Activated naive CD8-positive, alpha-beta T cell treated with anti-CD3 and anti-CD28 coated beads, Interleukin-2, amount 10 ng/mL, durations not matched to agents 7 days and 5 days (primary cell): ENCODE measurements at places on chromosomes 16 and 17. TPM values are rescaled to one million over a fixed set of nuclear protein-coding genes. Genes with fewer than 3 reads are reported as not detected.
A peak's percentile ranks its signal among the peaks of the same experiment; 100 is the strongest.

GRCh38 chr16:56607109-56607618 lies 1.2 kb upstream of the MT2A start:
- no peak for DNase-seq

- DNase-seq = no peak
Observed at GRCh38 chr16:81843243-81843582, 64.1 kb downstream of the PLCG2 start.

DNA sequence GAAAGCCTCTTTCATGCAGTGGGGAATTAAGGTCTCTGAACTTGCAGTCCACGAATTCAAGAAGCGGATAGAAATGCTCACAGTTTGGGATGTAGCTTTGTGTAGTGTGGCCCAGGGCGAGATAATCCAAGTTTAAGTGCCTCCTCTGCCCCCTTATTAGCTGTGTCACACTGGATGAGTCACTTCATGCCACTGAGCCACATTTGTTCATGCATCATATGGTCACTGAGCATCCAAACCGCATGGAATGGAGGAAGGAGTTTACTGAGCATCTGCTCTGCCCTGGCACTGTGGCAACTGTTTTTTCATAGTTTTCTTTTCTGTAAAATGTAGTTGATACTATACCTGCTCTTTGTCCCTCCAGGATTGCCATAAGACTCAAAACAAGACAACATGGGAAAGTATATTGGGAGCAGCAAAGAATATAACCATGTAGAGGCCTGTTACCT lies 15.1 kb upstream of the DHX8 start:
- no peak for DNase-seq

DNA sequence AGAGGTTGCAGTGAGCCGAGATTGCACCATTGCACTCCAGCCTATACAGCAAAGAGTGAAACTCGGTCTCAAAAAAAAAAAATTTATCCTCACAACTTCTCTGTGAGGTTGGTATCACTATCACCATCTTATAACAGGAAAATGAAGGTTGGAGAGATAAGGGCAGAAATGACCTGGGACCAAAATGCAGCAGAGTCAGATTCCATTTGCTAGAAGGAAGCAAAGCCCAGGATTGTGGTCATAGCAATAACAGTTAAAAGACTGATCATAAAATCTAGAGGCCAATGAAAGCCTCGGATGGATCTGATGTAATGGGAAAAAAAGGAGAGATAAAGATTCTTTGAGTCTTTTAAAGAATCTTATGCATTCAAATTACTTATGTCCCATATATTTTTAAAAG lies 69.6 kb upstream of the TEKT1 start:
- DNase-seq = no peak

- DNase-seq = peak; percentile 74
Observed at GRCh38 chr16:66588981-66589713, 9.9 kb downstream of the CMTM2 start.

DNA sequence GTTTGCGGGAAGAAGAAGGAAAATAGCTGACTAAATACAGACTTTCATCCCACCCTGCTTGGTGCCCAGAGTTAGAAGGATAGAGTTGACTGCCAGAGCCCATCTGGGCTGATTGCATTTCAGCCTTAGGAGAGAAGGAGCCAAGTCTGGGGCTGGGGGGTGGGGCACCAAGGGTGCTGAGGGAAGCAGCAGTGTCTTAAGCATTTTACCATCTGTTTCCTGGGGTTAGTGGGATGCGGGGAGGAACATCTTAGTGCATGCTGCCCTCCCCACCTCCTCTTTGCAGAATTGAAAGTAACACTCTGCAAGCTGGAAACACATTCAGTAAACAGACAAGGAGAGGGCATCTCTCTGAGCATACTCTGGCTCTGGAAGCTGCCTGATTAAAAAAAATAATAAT lies 1.5 kb upstream of the ARL5C start:
- DNase-seq = no peak

GRCh38 chr16:30355954-30356308 lies 823 bp upstream of the CD2BP2 start:
- DNase-seq = no peak

DNA sequence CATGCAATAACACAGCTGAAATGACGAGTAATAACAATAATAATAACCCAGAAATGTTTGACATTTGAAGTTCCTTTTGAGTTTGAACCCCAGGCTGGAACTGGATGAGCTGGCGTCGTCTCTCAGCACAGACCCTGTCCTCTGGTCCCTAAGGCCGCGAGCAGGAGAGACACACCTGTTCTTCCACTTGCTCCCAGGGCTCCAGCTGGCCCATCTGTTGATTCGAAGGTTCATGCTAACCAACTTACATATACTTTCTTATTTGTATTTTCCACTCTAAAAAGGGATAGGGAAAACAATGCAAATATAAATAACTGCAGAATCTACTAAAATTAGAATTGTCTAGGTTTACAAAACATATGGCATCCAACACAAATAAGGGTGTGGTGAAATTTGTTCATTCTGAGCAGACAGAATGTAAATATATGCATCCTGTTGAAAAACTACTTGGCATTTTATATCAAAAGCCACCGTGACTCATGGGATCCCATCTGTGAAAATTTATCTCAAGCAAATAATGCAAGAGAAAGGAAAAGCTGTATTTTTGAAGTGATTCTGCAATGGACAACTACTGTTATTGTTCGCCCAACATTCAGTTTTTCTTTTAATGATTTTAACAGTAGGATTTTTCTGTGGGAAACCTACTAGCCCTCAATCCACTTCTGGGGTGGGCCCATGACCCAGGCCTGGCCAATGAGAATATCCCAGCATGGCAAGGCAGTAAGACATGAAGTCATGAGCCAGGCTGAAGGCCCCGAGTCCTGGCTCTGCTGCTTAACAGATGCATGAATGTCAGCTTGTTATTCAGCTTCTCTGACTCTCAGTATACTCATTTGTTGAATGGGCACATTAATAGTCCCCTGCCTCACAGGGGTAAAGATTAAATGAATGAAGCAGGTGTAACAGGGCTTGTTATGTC lies 13.2 kb upstream of the RGS9 start:
- no peak for DNase-seq

DNA sequence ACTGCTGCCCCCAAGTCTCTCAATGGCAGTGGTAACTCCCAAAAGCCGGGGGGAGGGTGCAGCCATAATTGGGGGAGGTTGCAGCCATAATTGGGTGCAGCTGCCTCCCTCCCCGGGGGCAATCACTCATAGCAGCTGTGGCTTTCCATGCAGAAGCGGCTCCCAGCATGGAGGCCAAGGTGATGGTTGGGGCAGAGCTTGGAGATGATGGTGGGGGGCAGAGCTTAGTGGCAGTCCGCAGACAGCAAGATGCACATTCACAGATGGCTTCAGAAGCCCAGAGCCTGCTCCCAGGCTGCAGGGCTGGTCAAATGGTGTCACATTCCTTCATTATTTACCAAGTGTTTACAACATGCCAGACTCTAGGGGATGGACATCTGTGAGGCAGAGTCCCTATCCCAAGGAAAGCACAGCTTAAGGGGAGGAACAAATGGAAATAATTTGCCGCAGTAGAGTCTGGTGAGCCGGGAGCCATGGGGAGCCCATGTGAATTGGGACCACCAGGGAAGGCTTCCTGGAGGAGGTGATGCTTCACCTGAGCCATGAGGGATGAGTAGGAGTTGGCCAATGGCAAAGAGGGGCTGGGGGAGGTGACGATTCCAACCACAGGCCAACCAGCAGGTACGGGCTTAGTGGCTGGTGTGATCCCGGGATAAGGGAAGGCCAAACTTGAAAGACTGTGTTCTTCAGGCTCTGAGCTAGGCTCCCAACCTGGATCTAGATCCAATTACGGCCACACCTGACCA lies 8.1 kb downstream of the DOC2B start:
- DNase-seq = no peak

GRCh38 chr17:28033972-28034714 lies 8.3 kb upstream of the NLK start:
- no peak for DNase-seq

DNA sequence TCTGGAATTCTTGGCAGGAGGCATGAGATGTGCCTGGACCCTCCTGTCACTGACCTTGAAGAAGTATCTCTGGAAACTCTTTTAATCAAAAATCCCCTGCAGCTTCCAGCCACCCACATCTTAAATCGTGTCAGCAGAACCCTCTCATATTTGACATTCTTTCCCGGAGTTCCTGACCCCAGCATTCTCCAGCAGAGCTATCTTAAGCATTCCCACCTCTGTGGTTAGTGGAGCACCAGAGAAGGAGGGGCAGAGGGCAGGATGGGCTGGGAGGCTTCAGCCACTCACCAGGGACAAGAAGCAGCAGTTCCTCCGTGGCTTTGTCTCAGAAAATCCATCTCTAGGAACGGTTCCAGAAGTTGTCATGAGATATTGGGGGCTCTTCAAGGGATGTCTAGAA lies 149.9 kb downstream of the RGS9 start:
- no peak for DNase-seq

DNA sequence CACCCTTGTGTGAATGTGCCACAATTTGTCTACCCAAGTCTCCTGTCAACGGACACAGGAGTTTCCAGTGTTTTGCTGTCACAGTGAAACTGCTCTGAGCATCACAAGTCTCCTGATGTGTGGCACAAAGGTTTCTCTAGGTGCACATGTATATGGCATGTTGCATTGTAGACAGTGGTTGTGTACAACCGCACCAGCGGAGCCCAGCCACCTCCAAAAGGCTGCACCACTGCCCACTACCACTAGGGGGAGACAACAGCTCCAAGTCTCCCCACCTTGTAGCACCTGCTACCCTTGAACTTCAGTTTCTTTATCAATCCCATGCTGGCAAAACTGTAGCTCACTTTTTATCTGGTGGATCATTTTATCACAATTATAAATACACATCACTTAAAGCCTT lies 95.5 kb upstream of the ZNF469 start:
- no peak for DNase-seq

- DNase-seq = no peak
Observed at GRCh38 chr17:48122665-48123045, 15.1 kb downstream of the SNX11 start.

DNA sequence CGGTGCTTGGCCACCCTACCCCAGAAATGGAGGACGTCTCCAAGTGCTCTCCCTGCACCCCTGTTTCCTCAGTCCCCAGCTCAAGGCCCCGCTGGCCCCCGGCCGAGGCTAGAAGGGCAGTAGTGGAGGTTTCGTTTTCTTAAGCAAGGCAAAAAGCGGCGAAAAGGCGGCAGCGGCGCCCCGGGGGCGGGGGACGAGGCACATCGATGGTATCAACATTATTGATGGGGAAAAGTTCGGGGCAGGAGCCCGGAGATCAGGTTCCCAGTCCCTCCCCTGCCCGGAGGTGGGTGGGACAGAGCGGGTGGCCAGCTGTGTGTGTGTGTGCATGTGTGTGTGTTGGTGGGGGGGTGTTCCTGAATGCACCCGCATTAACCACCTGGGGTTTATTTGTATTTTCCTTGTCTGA lies 4.1 kb upstream of the SALL1 start:
- DNase-seq = no peak

DNA sequence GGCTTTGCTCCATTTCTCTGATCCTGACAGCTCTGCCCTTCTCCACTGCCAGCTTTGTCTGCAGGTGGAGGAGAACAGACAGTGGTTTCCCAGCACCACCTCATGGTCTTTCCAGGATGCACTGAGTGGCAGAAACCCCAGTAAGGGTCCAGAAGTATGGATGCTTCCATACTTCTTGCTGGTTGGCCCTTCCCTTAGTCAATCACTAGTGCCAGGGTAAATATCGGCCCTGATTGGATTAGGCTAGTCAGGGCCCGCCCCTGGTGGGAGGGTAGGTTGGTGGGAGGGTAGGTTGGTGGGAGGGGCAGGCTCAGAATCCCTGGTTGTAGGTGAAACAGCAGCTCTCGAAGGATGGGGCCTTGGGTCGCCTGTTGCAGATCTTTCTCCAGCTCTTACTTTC lies 10.2 kb downstream of the RNF213 start:
- no peak for DNase-seq

GRCh38 chr17:79261355-79262072 lies 186.9 kb downstream of the ENGASE start:
- no peak for DNase-seq

GRCh38 chr17:12680407-12680897 lies 14.8 kb downstream of the MYOCD start:
- no peak for DNase-seq

GRCh38 chr17:47717261-47717697 lies 15.8 kb upstream of the TBX21 start:
- DNase-seq = peak; percentile 52

- DNase-seq = no peak
Observed at GRCh38 chr17:50070908-50071680, 15.2 kb downstream of the ITGA3 start.

Gene CCL1
- not detected for total RNA-seq

Gene PIGW
- total RNA-seq = 8.6 TPM

Gene KRT25
- total RNA-seq = not detected

Gene TM4SF5
- not detected for total RNA-seq

Gene GPRC5C
- total RNA-seq = not detected

Gene RFNG
- 28.7 TPM for total RNA-seq

Gene KRTAP9-1
- total RNA-seq = not detected

Gene HLF
- 1.3 TPM for total RNA-seq

Gene CTNS
- total RNA-seq = 10.0 TPM

Gene TRIM47
- total RNA-seq = 23.2 TPM

Gene CCL5
- 782 TPM for total RNA-seq

Gene PPY
- not detected for total RNA-seq
